ENCODE measurements at places on chromosomes 12 and 14.

GRCh38 chr14:93744176-93744575 lies 44.1 kb downstream of the PRIMA1 start:
- no peak for ATAC-seq

GRCh38 chr12:14258575-14258940 lies 106.9 kb upstream of the ATF7IP start:
- no peak for ATAC-seq

- ATAC-seq = no peak
These were observed 27.5 kb downstream of the SLC25A29 start for GRCh38 chr14:100278702-100279101.

DNA sequence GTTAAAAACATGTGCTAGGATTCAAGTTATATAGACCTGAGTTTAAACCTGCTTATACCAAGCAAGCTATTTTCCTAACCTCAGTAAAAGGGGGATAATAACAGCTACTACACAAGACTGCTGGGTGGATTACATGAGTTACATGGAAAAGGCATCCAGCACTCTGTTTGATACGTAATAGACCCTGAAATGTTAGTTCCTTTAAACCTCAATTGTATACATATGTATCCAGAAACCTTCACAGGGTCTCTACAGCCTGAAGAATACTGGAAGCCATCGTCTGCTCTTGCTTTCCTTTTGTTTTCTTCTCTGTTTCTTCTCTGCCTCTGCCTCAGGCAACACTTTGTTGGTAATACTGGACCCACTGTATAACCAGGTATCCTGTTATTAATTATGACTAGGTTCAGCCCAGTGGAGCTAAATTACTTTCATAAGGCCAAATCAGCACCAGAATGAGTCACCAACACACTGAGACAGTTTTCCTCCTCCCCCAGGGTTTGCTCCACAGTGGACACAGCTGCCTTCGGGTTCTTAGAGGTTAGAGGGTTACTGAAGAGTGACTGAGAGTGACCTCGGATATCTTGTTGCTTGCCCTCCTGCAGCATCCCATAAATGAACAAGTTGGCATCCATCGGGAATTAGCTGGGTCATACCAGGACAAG lies 127.1 kb downstream of the CAPZA3 start:
- peak; percentile 93 for ATAC-seq

- ATAC-seq = no peak
These were observed 412.4 kb downstream of the PCNX1 start for GRCh38 chr14:71319666-71320065.

DNA sequence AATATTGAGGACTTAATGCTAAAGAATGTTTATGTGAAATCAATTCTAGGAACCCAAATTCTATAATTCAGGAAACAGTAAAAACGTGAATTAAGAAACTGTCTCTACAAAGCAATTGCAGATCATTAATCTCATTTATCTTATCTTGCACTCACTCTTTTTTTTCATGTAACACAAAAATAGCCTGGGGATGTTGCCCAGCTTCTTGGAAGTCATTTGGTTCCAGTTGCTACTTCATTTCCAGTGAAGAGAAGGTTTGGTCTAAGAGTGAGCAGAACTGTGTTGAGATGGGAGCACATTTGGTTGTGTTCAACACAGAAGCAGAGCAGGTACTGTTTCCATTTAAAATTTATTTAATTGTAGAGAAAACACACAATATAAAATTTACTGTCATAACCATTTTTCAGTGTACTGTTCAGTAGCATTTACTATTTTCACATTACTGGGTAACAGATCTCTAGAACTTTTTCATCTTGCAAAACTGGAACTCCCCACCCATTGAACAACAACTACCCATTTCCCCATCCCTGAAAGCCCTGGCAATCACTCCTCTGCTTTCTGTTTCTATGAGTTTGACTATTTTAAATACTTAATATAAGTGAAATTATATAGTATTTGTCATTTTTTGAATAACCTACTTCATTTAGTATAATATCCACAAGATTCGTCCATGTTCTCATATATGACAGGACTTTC lies 9.7 kb downstream of the CLEC6A start:
- ATAC-seq = no peak

- ATAC-seq = no peak
These were observed 30.7 kb downstream of the PPP1R36 start for GRCh38 chr14:64580467-64580866.

GRCh38 chr12:94710933-94711332 lies 60.6 kb upstream of the TMCC3 start:
- ATAC-seq = no peak

DNA sequence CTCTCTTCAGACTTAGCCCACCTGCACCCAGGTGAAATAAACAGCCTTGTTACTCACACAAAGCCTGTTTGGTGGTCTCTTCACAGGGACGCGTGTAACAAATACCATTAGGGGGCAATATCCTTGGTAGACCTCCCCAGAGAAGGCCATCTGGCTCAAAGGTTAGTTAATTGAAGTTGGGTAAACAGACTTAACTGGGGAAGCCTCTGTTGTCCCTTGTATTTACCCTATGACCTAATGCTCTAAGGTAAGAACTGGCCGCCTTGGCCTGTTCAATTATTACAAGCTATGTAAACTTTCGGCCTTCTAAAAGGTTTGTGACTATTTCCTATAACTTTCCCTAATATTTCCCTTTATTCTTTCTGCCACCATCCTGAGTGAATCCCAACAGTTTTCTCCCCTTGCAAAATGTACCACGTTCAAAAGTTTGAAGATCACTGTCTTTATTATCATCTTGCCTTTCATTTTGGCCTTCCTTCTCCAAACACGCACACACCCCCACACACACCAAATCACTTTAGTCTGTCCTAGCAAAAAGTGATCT lies 15.3 kb upstream of the LYZ start:
- no peak for ATAC-seq

DNA sequence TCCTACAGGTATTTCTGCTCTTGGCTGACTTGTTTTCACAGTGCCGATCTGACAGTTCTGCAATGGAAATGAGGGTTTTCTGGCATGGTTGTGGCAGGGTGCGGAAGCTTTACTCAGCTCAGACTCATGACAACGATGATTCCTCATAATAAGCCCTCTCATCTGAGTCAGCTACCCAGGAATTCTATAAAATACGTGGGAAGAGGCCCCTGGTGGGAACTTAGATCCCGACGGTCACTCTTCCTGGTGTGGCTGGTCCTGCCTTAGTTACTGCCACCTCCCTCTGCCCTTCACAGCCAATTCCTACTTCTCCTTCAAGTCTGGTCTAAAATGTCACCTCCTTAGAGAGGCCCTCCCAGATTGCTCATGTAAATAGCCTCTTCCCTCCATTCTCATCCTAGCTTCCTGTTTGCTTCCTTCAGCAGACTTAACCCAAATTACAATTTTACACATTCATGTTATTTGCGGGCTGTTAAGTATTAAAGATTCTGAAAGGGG lies 104.2 kb upstream of the MAP1LC3B2 start:
- ATAC-seq = peak; percentile 46

- ATAC-seq = no peak
These were observed 1036.4 kb upstream of the FOXG1 start for GRCh38 chr14:27730204-27730603.

DNA sequence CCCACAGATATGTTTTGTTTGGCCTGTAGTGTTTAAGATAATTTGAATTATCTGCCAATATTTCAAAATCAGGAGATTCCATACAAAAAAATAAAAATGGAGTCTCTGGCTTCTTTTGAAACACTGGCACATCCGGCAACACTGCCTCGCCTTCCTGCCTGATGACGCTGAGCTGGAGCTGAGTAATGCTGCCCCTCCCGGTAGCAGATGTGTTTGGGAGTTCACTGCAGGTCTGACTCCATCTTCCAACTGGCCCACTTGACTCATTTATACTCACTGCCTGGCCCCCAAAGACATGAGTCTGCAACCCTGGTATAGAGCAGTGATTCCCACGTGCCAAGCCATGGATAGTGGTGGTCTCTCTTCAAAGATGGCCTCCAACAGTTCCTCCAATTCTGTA lies 7.4 kb downstream of the CIT start:
- ATAC-seq = peak; percentile 84

- no peak for ATAC-seq
These were observed 9.7 kb downstream of the VRK1 start for GRCh38 chr14:96806836-96807235.

GRCh38 chr12:49703647-49704137 lies 3.5 kb downstream of the FMNL3 start:
- ATAC-seq = no peak

GRCh38 chr14:24176599-24176998 lies 4.7 kb downstream of the REC8 start:
- ATAC-seq = no peak

GRCh38 chr12:66045506-66045905 lies 85.0 kb downstream of the LLPH start:
- no peak for ATAC-seq

All from motor neuron (in vitro differentiated cells).